ENCODE measurements at places on chromosomes 5 and 9. TPM values are rescaled to one million over a fixed set of nuclear protein-coding genes. Genes with fewer than 3 reads are reported as not detected.

The DMGDH gene
- polyA plus RNA-seq: 3.7 TPM

The IFNE gene
- 0.18 TPM for polyA plus RNA-seq

The GNE gene
- polyA plus RNA-seq: 25.9 TPM

The RASGEF1C gene
- polyA plus RNA-seq: 9.7 TPM

The DPP7 gene
- 127 TPM for polyA plus RNA-seq

The CD180 gene
- 0.86 TPM for polyA plus RNA-seq

The COL23A1 gene
- 7.3 TPM for polyA plus RNA-seq

The SLC6A3 gene
- polyA plus RNA-seq: 0.95 TPM

The GALNT12 gene
- 4.9 TPM for polyA plus RNA-seq

The PCDHB4 gene
- 5.4 TPM for polyA plus RNA-seq

The LCN1 gene
- polyA plus RNA-seq: not detected

The LRRC14B gene
- polyA plus RNA-seq: 2.7 TPM

The GRM6 gene
- 1.1 TPM for polyA plus RNA-seq

The PCDHGA11 gene
- polyA plus RNA-seq: 14.9 TPM

The PTTG1 gene
- 40.2 TPM for polyA plus RNA-seq

The LCP2 gene
- polyA plus RNA-seq: 6.0 TPM

The TYRP1 gene
- polyA plus RNA-seq: 1.2 TPM

The LCN15 gene
- not detected for polyA plus RNA-seq

The TEX48 gene
- not detected for polyA plus RNA-seq

The ZNF366 gene
- polyA plus RNA-seq: 3.2 TPM

The RFESD gene
- 2.3 TPM for polyA plus RNA-seq

The REXO4 gene
- polyA plus RNA-seq: 28.1 TPM

The FLT4 gene
- polyA plus RNA-seq: 8.3 TPM

The SLC25A48 gene
- 40.1 TPM for polyA plus RNA-seq

The HSPA4 gene
- polyA plus RNA-seq: 94.9 TPM

The PIP5K1B gene
- polyA plus RNA-seq: 9.4 TPM

The CAMK4 gene
- 30.7 TPM for polyA plus RNA-seq

The C9orf43 gene
- polyA plus RNA-seq: 1.0 TPM

The ELOVL7 gene
- 4.2 TPM for polyA plus RNA-seq

The VCAN gene
- 182 TPM for polyA plus RNA-seq

The CATSPER3 gene
- 0.75 TPM for polyA plus RNA-seq

The SLC2A6 gene
- 25.2 TPM for polyA plus RNA-seq
